ENCODE measurements at places on chromosomes 6 and 20.

- DNase-seq: no peak
Measured at GRCh38 chr6:110652520-110652919, 162.7 kb downstream of the CDK19 start.

GRCh38 chr6:152154559-152155356 lies 347.3 kb downstream of the ESR1 start:
- no peak for DNase-seq

- no peak for DNase-seq
Measured at GRCh38 chr6:58113960-58114359, 796.5 kb downstream of the PRIM2 start.

DNA sequence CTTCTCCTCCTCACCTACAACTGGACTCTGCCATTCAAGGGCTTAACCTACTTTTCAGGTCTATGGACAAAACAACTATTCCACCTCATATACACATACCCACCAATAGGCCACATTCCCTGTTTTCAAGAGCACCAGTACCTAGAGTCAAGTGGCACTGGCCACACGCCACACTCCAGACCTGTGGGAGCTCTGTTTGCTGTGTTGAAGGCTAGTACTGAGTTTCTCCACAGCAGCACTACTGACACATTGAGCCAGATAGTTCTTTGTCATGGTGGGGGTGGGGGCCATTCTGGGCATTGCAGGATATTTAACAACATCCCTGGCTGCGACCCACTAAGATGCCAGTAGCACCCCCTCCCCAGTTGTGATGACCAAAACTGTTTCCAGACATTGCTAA lies 84.1 kb downstream of the RALGAPA2 start:
- DNase-seq: no peak

DNA sequence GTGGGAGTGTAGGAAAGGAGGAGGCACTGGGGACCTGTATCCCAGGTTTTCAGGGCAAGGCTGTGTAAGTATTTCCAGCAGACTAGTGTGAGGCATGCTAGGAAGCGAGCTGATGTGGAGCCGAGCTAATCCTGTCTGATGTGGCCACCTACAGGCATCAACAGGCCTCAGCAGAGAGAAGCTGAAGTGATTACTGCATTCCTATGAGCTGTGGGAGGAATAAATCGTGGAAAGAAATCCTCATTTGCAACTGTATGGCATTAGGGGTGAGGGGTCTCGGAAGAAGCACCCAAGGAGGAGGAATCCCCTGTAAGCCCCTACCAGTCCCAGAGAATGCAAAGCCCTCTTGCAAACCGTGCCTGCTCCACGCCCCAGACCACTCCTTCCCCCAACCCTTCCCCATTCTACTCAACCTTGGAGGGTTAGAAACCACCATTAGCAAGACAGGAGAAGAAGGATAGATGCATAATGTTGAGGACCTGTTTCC lies 41.6 kb downstream of the C6orf15 start:
- DNase-seq: peak; percentile 64

- no peak for DNase-seq
Measured at GRCh38 chr6:7184502-7184901, 76.7 kb downstream of the RREB1 start.

DNA sequence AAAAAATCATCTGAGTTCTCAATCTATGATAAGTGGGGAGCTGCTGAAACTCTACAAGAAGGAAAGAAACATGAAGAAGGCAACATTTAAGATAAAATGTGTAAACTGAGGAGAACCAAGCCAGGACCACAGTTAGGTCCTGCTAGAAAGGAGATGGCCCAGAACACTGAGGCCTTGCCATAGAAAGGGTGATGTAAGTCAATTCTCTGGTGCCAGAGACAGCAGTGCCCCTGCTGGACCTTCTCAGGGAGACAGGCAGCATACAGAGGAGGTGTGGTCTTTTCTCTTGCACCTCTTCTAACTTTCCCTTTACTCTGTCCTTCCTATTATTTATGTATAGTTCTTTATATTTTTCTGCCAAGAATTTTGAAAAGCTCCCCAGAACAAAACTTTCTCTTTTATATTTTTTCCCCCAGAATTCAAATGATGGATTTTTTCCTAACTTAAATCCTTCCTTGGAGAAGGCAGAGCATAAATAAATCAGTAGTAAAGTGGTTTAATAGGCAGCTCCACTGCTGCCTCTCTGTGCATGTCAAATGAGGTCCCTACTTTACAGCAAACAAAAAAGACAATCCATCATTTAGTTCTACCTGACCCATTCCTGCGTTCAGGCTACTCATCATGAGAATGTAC lies 9.0 kb downstream of the UQCC2 start:
- DNase-seq: peak; percentile 23

DNA sequence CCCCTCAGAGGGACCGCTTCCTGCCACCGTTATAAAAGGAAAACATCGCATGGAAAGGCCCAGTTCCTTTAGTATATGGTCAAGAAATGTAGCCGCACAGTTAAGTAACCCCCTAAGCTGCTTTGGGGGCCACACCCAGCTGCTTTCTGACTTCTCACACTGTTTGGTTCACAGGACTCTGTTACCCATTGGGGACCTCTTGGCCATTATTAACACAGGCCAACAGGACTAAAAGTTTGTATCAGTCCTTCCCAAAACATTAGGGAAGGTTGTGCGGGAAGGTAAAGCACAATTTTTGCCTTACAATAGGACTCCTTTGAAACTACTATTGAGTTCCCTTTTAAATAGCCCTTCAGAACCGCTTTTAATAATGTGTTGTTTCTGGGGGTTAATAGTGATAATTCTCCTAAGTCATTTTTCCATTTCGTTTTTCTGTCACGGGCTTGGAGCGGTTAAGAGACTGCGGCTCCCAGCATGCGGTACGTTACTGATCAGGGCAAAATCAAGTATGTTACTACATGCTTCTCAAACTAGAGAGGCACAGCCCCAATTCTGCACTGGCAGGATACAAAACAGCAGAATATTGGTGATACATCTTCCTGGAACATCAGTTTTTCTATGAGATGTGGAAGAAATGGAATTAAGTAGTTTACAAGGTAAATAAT lies 668 bp upstream of the RPP40 start:
- no peak for DNase-seq

- DNase-seq: no peak
Measured at GRCh38 chr20:59456342-59457279, 147.7 kb upstream of the PHACTR3 start.

- DNase-seq: peak; percentile 56
Measured at GRCh38 chr6:89350281-89350966, 2.1 kb downstream of the UBE2J1 start.

DNA sequence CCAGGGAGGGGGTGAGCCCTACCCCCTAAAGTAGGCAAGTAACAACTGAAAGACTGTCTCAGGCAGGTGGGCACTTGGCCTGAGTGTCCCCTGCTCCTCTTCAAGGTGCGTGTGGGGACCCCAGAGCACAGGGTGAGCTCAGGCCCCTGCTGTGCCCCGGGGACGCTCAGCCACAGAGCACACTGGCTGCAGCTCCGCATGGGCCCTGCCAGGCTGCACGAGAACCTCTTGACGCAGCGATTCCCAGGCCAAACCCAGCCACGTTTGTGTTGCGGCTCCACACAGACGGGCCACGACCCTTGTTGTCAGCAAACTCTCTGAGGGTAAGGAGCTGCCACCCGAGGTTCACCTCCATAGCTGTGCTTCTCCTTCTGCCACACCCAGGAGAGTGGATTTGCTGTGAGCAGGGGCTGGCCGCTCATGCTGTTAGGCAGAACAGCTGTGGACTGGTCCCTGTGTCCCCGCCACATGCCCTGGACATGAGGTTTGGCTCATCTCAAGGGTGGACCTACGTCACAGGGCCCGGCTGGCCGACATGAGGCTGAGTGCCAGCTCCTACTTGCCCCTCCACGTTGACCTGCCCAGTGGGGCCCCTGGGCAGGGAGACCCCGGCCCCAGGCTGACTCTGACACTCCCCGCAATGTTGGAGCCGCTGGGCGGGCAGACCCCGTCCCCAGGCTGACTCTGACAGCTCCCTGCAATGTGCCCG lies 29.7 kb upstream of the GATA5 start:
- DNase-seq: no peak

DNA sequence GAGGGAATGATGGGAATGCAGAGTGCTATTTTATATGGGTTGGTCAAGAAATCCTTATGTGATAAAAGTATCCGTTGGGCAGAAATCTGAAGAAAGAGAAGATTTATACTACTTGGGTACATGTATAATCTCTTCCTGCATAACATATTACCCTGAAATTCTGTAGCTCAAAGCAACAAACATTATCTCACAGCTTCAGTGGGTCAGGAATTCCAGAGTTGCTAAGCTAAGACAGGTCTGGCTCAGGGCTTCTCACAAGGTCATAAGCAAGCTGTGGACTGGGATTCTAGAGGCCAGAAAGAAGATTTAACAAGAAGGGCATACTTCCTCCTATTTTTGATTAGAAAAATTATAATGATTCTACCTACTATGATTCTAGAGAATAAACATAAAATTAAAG lies 172.5 kb upstream of the THEMIS start:
- no peak for DNase-seq

- DNase-seq: peak; percentile 41
Measured at GRCh38 chr20:20407891-20408805, 40.2 kb downstream of the INSM1 start.

DNA sequence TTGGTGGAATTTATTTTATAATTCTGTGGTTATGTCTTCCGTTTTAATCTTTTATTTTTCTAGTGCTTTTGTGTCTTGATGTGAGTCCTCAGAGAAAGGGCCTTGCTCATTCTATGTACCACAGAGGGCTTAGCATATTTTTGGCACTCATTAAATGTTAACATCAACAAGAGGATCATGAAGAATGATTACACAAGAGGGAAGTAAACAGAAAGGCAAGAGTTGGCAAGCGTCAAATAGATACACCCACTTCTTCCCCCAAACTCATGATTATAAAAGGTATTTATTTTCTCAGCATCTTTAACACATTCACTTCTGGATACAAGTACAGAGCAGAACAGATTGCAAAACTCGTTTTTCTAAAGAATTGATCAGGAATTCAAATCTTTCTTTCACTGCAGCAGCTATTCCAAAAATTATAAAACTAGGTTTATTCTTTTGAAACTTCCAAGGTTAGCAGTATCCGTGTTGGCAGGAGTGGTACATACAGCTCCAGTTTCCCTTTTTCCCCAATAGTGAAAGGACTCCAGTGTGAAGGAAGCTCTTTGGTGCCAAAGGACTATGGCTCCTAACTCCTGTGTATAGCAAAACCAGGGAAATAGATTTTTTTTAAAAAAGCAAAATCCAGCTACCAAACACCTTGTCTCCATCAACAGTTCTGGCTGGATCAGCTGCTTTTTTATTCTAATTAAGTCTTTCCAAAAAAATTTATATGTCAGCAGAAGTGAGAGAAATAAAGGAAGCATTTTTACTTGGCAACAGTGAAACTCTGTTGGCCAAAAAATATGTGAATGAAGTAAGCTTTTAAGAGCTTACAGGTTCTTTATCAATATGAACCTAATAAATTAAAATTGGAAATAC lies 221.9 kb downstream of the ADGRG6 start:
- DNase-seq: peak; percentile 29

DNA sequence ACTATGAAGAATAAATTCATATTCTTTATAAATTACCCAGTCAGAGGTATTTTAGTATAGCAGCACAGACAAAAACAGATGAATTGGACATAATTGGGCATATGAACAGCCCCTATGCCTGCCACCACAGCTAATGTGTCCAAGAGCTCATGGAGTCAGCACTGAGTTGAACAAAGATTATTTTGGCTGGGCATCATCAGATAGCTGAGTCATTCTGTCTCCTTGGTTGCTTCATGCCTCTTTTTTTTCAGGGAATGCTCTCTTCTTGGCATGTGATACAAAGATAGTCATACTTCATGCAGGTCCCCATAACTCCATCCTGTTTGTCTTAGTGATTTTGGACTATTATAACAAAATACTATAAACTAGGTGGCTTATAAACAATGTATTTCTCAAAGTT lies 275.6 kb downstream of the TENT5A start:
- DNase-seq: peak; percentile 41

- no peak for DNase-seq
Measured at GRCh38 chr6:168887621-168888020, 366.0 kb downstream of the THBS2 start.

DNA sequence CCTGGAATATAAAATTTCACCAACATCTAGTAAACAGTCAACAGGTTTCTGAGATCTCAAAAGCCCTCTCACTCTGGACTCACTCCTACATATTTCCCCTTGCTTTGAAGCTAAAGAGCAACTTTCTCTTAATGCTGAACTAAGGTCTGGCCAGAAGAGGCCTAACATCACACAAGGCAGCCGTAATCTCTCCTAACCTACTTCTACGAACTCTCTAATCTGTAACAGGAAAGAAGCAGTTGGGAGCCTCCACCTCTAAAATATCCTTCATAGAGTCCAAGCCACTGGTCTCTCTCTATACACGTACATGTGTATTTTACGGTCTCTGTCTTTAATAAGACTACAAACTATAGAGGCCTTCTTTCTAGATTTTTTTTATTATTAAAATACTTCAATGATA lies 72.0 kb downstream of the REV3L start:
- no peak for DNase-seq

DNA sequence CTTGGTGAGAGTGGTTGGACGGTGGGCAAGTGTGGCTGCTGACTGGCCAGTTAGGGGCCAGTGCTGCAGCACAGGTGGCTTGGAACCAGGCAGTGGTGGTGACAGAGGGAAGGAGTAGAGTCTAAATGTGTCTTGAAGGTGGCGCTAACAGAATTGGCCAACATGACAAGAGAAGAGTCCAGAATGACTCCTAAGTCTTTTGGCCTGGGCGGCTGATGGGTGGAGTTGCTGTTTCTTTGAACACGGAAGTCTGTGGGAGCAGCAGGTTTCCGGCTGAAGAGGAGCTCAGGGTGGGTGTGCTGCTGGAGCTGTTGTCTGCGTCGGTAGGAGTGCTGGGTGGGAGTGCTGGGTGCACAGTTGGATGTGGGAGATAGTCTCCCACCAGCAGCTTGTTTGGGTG lies 10.1 kb downstream of the LSM14B start:
- DNase-seq: no peak

GRCh38 chr6:56148488-56149186 lies 98.7 kb downstream of the COL21A1 start:
- peak; percentile 31 for DNase-seq

DNA sequence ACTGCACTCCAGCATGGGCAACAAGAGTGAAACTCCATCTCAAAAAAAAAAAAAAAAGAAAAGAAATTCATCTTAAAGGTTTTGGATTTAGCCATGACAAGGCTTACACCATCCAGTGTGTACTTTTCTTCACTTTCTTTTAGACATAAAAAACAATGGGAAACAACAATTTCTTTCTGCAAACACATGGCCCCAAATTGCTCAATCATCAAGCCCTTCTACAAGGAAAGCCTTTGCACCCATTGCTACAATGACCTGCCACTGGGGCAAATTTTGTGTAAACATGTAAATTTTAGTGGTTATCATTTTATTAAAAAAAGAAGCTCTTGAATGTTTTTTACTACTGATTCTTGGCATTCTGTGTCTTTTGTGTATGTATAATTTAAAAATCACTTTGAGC lies 131.8 kb upstream of the QKI start:
- DNase-seq: no peak

DNA sequence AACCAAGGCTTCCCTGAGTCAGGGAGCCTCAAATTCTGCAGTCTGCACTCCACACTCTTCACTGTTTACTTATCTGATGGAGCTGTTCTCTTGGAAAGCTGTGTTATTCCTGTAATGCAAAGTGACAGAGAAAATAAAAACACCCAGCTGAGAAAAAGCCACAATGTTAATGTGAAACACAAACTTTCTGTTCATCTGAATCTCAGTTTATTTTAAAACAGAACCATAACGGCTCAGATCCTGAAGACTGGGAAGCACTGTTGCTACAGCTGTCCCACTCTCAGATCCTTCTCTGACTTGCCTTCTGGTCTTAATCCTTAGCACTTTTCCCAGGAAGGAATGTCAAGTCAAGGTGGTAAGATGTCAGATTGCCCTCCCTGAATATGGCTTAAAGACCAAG lies 736.6 kb downstream of the DHX35 start:
- DNase-seq: no peak

Data from astrocyte (in vitro differentiated cells and primary cell).